ENCODE measurements at places on chromosomes 5 and 9. TPM values are rescaled to one million over a fixed set of nuclear protein-coding genes. Genes with fewer than 3 reads are reported as not detected.

Gene ORM2
- not detected for total RNA-seq

Gene DROSHA
- 43.5 TPM for total RNA-seq

Gene DMRT3
- total RNA-seq: not detected

Gene CMYA5
- total RNA-seq: 11.2 TPM

Gene SH2D3C
- total RNA-seq: not detected

Gene FOXD4L5
- 0.15 TPM for total RNA-seq

Gene RLN2
- total RNA-seq: not detected

Gene TOPORS
- total RNA-seq: 24.5 TPM

Gene CDH18
- total RNA-seq: 8.1 TPM

Gene CSF1R
- total RNA-seq: under 0.01 TPM

Gene RFESD
- 3.1 TPM for total RNA-seq

Gene PLAC8L1
- not detected for total RNA-seq

Gene PCDHB10
- total RNA-seq: 0.66 TPM

Gene MUSK
- 1.7 TPM for total RNA-seq

Gene GFI1B
- total RNA-seq: not detected

Gene TIMD4
- total RNA-seq: not detected

Gene NEUROG1
- total RNA-seq: not detected

Gene ARHGEF28
- total RNA-seq: 32.6 TPM

Gene PAEP
- not detected for total RNA-seq

Gene PCDHA4
- 0.29 TPM for total RNA-seq

Gene OTP
- not detected for total RNA-seq

Gene POLR3G
- 6.9 TPM for total RNA-seq

Gene DBH
- not detected for total RNA-seq

Gene GPR107
- total RNA-seq: 31.1 TPM

Gene C5orf58
- not detected for total RNA-seq

Gene GRXCR2
- total RNA-seq: not detected

Gene LURAP1L
- 63.7 TPM for total RNA-seq

Gene EPB41L4B
- total RNA-seq: 0.15 TPM

Gene TARS1
- total RNA-seq: 250 TPM

Gene CHSY3
- 1.7 TPM for total RNA-seq

Gene RUFY1
- total RNA-seq: 52.5 TPM

Gene ZFP37
- 3.0 TPM for total RNA-seq

Gene RAD1
- total RNA-seq: 26.0 TPM

Gene FAM163B
- total RNA-seq: not detected

Gene SPATA31E1
- total RNA-seq: not detected
